ENCODE measurements at places on chromosomes 1 and 21.

GRCh38 chr21:31988492-31989290, 115.9 kb downstream of the HUNK start:
- no peak for DNase-seq

GRCh38 chr1:225354906-225355305, 72.9 kb downstream of the LBR start:
- DNase-seq, result no peak

- DNase-seq, result no peak
These were observed 119.4 kb downstream of the MRPS6 start for GRCh38 chr21:34192646-34193285.

GRCh38 chr21:25323356-25323949, 283.8 kb downstream of the MRPL39 start:
- no peak for DNase-seq

GRCh38 chr1:221429264-221429663, 312.6 kb downstream of the DUSP10 start:
- DNase-seq, result no peak

- DNase-seq, result no peak
These were observed 2005.7 kb downstream of the MRPL39 start for GRCh38 chr21:23601549-23601948.

DNA sequence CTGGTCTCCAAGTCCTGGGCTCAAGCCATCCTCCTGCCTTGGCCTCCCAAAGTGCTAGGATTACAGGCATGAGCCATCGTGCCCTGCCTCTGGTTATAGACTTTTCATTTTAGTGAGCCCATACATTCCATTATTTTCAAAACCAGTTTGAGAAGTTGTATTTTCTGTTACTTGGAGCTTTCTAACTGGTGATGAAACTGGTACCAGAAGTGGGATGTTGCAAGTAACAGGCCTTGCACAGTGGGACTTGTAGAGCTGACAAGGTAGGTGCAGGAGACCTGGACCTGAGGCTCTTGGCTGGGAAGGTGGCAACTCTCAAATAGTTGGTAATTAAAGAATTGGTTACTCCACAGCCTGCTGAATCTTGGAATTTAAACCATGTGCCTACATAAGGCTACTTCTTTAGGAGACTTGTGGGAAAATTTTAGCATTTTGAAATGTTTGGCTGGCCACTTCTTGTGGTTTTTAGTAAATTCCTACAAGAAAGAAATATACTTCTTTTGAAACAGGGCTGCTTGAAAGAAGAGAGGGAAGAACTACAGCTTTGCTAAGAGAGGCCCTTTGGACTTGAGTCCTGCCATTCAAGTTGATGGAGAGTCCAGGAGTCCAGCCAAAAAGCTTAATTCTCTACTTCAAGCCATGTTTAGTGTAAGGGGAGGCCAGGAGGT, 9.8 kb upstream of the ALPL start:
- DNase-seq, result no peak

DNA sequence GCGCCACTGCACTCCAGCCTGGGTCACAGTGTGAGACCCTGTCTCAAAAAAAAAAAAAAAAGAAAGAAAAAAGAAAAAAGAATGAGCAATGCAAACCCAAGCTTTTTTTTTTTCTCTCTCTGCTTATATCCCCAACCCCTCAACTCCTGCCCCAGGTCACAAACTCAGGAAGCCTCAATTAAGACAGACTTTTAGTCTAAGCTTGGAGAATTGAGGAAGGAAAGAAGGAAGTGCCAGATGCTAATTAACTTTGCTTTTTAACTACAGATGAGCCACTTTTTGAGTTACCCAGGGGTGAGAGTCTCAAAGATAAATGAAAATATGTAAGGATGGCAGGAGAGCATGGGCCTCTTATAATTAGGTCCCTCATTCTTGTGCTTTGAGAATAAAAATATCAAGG, 33.3 kb downstream of the PIK3CD start:
- DNase-seq, result no peak

- DNase-seq, result no peak
These were observed 4.9 kb downstream of the NEK7 start for GRCh38 chr1:198161718-198162090.

DNA sequence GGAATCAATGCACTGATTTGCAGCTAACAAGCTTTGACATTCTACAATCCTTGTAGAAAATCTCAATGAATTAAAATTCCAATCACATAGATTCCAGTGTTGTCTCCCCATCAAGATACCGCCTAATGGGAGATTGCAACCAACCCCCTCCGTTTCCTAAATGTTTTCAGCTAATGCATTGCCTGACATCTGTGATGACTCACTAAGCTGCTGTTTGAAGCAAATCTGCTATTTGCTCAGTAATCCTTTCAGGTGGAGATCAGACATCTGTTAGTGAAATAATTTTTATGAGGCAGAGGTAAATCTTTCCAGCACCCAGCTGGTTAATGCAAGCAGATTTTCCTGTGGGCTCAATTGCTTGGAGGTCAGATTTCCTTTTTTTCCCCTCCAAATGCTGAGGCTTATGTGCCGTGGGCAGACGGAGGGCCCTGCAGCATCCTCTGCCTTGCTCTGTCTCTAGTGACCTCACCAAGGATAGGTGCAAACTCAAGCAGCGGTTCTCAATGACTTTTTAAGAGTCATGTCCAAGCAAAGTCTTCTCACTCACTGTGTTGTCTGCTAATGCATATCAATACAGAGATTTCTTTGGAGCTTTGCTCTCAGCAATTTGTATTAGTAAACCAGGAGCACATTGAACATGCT, 91.1 kb upstream of the RAB3GAP2 start:
- DNase-seq, result no peak

DNA sequence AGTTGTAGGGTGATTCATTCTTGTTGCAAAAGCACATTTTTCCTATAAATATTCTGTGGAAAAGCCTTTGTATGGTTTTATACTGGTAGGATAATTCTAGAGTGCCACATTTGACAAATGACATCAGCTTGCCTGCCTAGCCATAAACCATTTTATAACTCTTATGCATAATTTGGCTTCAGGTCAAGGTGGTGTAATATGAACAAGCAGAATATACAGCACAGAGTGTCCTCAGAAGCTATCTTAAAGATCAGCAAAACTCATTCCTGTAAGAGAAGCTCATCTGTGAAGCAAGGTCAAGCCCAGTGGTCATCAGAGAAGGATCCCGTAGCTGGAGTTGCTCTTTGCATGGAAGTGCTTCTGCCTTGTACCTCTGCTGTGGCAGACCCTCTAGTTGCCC, 24.0 kb upstream of the C1orf21 start:
- no peak for DNase-seq

GRCh38 chr1:112058815-112059450, 69.5 kb upstream of the KCND3 start:
- DNase-seq, result no peak

DNA sequence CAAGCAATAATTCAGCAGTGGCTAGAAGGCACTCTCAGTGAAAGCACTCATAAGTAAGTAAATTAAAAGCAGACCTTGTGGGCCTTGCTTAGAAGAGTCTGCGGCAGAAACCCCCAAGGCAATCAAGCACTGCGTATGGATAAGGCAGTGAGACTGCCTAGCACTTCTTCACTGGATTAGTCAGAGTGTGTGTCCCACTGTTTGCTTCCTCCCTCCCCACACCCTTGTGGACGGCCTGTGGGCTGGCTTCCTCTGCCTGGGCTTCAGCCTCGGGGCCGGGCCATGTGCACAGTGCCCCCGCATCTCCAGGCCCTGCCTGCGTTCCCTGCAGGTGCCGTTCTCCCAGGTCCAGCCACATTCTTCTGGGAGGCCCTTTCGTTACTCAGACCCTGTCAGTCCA, 23.8 kb downstream of the AGT start:
- DNase-seq, result no peak

- DNase-seq, result no peak
These were observed 9.2 kb downstream of the ADPRS start for GRCh38 chr1:36097693-36098585.

DNA sequence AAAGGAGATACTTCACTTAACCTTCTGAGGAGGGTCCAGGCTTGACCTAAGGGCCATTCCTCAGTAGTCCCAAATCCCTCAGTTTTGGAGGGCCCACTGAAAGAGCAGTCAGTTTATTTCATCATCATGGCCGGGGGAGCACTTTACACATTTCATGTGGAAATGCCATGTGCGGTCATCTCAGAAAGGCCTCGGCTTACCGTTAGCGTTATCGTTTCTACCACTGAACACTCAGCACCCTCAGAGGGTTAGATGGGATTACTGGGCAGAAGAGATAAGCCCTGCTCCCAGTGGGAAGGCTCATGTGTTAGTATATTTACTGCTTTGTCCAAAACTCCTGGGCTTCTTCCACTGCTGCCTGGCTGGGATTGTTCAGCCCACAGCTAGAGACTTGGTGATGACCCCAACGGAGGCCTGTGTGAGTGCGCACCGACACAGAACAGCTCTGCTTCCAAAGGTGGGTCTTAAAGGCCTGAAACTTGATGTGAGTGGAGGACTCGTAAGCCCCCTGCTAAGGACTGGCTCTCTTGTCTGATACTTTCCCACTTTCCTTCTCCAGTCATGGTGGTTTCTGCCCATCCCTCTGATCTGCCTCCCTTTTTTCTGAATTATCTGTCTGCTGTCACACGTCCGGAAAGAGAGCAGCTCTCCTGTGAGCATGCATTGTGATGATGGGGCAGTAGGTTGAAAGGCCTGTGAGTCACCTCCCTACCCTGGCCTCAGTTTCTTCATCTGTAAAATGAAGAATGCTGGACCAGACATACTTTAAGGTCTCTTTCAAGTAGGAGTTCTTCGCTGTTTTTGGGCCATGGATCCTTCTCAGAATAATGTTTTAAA, 284.5 kb downstream of the ASTN1 start:
- DNase-seq, result no peak

DNA sequence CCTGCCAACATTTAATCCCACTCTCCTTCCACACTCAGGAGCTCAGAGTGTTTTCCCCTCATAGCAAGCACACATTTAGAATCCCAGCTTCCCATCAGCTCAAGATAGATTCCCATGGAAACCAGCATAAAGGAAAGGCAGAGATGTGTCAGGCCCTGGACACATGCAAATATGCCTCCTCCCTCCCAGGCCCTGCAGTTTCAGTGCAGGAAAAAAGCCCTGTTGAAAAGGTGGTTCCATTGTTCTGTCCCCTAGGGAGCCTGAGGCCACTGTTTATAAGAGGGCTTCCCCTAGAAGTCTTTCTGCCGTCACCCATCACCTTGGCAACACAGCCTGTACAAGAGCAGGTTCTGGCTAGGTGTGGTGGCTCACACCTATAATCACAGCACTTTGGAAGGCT, 3.6 kb downstream of the CACNA1S start:
- peak; percentile 91 for DNase-seq

- DNase-seq, result no peak
These were observed 9.1 kb upstream of the C1QA start for GRCh38 chr1:22627331-22627730.

- DNase-seq, result no peak
These were observed 75.4 kb downstream of the MDM4 start for GRCh38 chr1:204591473-204592090.

- DNase-seq, result no peak
These were observed 29.4 kb upstream of the BMP8A start for GRCh38 chr1:39462074-39462473.

GRCh38 chr1:222225316-222225691, 322.6 kb downstream of the HHIPL2 start:
- no peak for DNase-seq
